ENCODE measurements at places on chromosomes 5 and 9.

DNA sequence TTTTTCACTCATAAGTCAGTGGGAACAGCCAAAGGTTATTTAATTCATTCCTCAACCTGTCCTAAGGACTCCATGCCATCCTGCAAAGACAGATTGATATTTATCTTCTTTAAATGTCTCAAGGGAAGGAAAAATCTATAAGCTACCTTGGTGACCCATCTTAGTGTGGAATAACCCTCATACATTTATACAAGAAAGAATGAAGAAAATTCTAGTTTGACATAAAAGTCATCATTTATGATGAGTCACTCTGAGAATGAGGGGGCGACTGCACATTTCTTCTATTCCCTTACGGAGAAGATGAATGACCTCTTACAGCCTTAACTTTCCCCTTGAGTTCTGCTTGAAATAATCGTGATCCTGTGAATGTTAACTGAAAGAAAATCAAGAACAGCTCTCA lies 26.8 kb upstream of the NUDT12 start:
- no peak for DNase-seq

DNA sequence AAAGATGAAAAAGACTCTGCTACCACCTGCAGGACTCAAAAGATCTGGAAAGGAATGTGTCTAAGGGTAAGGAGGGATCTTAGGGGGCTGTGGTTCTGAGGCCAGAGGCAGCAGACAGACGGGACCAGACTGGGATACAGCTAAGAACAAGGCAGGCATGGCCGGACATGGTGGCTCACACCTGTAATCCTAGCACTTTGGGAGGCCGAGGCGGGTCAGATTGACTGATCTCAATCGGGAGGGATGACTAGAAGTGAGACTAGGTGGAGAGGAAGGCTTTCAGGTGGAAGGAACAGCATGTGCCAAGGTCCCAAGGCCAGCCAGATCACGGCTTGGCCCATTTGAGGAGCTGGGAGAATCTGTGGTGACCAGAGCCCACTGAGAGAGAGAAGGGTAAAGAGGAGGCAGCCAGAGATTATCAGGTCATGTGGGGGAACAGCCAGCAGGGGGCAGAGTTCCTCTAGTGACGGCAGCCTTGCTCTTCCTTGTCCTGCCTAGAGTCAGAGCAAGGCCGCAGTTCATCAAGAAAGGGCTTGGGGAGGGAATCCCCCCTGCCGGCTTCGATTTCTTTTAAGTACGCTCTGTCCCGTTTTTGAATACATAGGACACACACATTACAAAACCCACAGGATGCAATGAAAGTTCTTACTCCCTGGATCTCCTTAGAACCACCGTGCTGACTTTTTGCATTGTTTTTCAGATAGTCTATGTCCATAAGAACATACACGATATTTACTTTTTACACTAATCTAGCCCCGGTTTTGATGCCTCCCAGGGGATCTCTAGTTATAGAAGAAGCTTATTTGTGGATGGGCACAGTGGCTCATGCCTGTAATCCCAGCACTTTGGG lies 2.6 kb upstream of the OLFML2A start:
- DNase-seq, result peak; percentile 78

DNA sequence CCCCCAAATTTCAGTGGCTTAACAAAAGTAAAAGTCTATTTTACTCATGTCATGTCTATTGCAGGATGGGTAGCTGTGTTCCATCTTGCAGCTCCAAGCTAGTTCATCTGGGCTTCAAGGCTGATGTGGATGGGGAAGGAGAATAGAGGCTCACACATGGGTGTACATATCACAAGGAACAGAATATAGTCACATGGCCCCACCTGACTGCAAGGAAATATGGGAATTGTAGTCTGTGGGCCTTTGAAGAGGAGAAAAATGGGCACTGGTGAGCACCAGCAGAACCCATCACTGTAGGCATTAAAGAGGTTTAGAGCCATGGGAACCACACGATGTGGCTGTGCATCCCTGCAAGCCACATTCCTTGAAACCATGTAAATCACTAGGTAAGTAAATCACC lies 17.9 kb upstream of the TRIO start:
- DNase-seq, result no peak

- DNase-seq, result no peak
Measured at GRCh38 chr5:154437281-154437965, 8.4 kb upstream of the SAP30L start.

DNA sequence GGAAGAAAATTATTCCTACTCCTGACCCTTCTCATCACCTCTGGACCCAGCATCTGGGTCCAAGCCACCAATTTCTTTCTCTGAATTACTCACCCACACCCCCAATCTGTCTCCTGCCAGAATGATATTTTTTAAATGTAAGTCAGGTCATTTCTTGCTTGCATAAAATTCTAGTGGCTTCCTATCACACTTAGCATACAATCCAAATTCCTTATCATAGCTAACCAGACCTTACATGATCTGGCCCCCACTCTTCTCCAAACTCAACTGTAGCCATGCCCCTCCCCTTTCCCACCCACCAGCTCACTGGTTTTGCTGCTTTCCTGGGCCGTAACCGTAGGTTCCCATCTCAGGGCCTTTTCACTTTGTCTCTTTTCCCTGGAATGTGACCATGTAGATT lies 15.2 kb downstream of the HTR4 start:
- no peak for DNase-seq

DNA sequence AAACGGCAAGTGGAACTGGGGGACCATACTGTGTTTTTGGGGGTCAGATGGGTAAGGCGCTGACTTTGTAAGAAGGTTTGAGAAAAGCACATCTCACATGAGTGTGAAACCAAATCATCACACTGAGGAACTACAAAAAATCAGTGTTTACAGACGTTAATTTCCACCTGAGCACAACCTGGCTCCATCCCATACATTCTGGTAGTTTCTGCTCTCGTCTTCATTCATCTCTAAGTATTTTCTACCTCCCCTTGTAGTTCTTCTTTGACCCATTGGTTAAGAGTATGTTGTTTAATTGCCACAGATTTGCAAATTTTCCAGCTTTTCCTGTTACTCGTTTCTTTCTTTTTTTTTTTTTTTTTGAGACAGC lies 8.9 kb upstream of the DPP7 start:
- DNase-seq, result no peak

DNA sequence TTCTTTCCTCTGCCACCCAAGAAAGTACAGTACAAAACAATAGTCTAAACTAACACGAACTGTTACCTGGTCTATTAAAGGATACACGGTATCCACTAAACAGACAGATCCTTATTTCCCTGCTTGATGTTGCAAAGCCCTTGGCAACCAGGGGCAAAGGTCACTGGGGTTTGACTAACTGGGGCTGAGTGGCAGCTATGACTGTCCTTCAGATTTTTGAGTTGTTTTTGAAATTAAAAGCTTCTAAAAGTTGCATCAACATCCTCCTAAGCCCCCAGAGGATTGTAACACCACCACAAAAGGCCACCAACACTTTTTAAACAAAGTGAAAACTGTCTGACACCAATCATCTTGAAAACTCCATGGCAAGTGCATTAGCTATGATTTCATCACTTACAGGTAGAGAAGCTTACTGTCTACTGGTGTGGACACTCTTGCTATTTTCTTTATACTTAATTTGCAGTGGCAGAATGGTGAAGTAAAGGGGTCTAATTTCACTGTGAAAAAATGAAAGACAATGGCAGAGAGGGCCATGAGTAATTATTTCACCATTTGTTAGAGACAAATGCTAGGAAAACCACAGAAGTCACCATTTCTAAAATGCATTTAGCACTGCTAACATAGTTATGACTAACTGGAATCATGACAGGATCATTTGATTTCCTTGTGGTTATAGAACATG lies 292.4 kb downstream of the EFNA5 start:
- no peak for DNase-seq

- no peak for DNase-seq
Measured at GRCh38 chr5:181037365-181037861, 2.7 kb upstream of the BTNL9 start.

- no peak for DNase-seq
Measured at GRCh38 chr5:67033880-67034651, 162.5 kb downstream of the CD180 start.

DNA sequence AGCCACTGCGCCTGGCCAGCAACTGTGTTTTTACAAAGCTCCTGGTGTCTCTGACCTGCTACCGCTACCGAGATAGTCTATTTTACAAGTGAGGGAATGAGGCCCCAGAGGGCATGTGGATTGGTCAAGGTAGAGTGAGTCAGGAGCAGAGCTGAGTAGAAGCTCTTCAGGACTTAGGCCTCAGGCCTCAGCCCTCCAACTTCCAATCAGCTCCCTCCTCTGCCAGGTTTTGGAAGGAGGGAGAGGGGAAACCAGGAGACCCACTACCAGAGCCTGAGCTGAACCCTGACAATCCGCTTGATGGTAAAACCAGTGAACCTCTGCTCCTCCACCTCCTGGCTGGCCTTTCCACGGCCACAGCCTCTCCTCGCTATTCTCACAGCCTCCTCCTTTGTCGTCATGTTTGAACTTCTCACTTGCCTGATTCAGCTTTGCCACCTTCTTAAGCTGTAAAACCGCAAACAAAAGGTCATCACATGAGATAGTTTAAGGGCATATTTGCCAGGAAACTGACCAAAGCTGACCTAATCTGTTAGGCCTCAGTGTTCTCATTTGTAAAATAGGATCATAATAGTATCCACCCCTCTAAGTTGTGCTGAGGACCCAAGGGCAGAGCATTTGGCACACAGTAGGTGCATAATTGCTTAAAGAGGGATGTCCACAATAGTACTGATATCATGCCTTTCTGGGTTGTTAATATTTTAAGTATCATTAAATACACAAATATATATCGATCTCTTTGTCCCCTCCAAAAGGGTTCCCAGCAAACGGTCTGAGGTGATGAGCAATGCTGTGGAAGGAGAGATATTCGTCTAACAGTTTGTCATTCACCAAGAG lies 1.7 kb downstream of the TRAF1 start:
- peak; percentile 24 for DNase-seq

- DNase-seq, result no peak
Measured at GRCh38 chr5:150671509-150672236, 10.6 kb downstream of the MYOZ3 start.

DNA sequence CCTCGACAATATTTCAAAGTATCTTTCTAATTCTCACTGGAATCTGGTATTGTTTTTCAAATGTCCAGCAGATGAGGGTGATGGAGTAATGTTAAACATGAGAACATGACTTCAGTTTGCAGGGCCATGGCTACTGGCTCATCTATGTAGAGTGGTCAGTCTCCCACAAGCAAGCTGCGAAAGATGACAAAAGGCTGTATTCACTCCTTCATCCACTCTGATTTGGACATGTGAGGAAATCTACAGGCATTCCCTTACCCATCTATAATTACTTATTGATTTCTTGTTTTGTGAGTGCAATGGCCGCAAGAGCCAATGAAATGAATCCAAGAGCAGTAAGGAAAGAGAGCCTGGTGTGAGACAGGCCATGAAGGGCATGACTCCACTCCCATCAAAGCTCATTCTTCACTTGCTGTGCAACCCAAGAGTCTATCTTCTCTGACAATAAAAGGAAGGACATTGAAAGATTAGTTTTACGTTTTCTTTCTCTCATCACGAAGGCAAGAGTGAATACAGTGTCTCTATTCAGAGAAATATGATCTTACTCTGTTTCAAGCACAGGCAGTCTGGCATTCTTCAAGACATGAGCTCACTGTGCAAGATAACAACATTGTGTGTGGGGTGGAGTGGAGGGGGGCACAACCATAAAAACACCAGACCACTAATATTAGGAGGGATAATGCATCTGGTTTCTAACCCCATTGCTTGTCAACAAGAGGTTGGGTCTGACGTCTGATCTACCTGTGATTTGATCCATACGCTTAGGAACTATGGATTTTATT lies 249.6 kb upstream of the DAP start:
- DNase-seq, result no peak

DNA sequence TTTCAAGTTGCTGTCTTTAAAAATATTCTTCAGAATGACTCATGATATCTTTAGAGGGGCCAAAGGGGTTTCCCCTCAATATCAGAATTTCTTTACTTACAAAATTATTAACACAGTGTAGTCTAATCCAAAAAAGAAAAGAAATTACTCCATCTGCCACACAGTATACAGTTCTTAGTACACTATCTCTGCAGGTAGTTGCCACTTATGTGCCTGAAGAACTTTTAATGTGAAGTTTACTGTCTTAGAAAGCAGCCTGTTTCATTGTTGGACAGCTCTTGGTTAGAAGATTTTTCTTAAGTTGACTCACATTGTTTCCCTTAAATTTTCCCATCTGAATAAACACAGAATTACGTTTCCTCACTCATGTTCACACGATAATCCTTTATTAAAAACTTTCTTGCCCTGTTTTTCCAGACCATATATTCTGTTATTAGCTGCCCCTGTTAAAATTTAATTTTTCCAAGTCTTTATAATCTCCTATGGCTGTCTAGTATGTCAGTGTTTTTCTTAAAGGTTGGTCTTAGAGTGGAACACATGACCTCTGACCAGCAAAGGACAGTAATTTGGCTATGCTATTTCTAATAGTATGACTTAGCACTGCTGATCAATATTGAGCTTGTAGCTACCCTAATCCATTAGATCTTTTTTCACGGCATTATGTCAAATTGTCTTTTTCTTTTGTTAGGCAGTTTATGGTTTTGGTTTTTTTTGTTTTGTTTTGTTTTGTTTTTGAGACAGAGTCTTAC lies 21.8 kb upstream of the FKTN start:
- no peak for DNase-seq

- DNase-seq, result no peak
Measured at GRCh38 chr9:21964925-21965385, 29.2 kb downstream of the CDKN2A start.

DNA sequence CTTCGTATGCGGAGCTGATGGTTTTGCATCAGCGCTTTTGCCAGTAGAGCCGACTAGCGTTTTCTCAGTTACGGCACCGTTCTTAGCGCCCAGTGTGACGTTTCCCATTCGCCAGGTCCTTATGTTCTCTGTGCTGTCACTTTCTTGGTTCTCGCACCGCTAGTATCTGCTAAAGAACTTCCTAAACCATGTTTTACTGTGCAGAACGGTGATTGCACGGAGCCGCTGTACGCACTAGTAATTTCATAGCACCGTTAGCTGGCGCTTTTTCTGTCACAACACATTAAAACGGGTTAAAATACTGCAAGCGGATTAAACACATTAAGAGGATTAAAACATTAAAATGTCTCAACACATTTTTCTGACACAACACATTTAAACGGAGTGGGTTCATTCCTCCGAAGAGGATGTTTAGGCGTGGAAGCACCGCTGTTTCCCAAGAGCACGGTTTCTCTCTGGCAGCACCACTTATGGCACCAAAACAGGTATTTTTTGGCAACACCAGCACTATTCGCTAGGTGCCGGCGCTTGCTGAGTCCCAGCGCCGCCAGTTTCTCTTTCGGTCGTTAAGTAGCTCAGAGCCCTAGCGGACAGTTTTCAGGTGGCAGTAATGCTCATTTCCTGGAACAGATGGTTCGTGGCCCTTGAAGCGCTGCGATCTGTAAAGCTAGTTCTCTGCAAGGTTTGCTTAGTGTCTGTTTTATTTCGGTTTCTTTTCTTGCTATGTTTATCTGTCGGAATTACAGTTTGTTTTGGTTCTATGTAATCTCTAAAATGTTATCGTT lies 20.3 kb downstream of the ANXA2R start:
- DNase-seq, result peak; percentile 71

All from activated T-cell treated with anti-CD3 and anti-CD28 coated beads for 1 hour (primary cell).